ENCODE measurements at places on chromosomes 2 and 18.

GRCh38 chr2:240377366-240377765, 58.1 kb upstream of the GPC1 start:
- no peak for DNase-seq

GRCh38 chr18:11175266-11175979, 26.1 kb upstream of the PIEZO2 start:
- no peak for DNase-seq

DNA sequence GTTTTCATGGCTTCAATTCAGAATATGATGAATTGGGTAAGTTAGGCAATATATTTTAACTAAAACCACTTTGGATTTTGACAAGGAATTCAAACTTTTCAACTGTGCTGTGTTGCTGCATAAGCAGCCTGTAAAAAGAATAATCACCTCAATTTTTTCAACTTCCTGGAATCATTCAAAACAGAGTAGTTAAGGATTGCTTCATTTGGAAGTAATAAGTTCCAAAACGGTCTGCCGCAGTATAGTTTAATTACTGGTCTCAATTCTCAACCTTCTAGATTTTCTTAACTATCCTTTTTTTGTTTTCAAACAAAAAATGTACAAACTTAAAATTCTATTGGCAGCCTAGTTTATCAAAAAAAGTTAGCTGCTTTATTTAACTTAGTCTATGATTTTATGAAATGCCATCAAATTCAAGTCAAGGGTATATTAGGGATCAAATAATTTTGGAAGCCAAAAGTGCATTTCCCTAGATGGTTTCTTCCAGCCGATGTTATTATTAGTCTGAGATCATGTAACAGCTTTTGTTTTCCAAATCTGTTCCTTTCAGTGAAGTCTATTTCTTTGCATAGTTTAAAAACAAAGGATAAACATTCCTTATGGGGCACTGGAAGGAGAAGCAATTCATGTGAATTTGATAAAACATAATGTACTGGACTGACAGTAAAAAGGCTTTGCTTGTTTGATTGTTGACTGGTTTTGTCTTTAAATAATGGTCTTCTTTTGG, 76.1 kb upstream of the ETAA1 start:
- DNase-seq, result no peak

GRCh38 chr2:48693645-48694044, 61.9 kb downstream of the LHCGR start:
- DNase-seq, result no peak

DNA sequence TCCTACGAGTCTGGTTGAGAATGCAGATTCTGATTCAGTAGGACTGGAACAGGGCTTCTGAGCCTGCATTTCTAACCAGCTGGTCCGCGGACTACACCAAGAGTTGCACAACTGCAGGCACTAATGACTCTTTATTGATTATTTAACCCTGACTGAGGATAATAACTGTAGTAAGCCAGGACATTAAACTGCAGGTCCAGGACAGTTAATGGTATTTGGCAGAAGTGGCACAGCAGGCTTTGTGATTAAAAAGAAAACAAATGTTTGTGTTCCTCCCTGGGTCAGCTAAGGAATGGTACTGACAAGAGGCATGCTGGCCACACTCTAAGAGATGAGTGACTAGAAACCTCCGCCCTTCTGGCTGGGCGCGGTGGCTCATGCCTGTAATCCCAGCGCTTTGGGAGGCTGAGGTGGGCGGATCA, 59.4 kb downstream of the ALPK2 start:
- DNase-seq, result no peak

DNA sequence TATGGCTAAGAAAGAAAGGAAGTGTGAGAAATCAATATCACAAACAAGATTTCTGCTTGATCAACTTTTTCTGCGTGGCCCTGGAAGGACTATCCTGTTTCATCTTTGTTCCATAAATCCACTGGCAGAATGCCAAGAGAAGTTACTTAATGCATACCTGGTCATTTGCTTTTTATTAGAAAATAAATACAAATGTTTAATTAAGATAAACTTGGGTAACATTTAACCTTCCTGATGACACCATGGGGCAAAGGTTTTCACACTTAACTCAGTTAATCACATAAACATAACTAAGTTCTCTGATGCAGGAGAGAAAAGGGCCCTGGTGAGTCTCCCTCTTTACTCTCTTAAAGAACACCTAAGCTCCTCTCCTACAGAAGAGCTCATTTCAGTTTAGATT, 203.3 kb downstream of the AFF3 start:
- no peak for DNase-seq

DNA sequence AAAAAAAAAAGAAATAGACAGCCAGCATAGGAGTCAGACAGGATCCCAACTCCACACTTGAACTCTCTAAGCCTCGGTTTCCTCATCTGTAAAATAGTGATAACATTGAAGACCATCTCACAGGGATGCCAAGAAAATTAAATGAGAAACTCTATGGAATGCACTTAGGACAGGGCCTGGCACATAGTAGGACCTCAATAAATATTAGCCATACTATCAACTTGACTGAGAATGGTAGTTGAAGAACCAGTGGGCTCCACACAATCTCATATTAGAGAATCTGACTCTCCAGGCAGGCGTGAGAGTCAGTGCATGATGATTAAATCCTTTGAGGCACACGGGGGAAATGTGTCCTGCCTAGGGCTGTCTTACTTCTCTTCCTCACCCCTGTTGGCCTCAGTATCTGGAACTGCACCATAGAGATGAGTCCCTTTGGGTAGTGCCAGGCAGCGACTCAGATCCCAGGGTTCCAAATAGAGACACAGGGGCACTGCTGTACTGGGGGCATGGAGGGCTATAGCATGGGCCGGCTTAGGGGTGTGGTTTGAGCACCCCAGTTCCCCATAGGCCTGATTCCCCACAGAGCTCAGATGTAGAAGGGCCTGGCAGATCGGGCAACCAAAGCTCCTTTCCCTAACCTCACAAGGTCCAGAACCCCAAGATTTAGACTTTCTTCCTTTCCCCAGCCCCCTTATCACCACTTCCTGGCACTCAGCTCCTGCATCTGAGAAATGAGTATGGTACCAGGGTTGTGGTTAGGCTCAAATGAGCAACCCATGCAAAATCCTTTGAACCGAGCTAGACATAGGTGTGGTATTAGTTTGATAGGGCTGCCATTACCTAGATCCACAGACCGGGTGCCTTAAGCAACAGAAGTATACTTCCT, 51.3 kb upstream of the CAB39 start:
- no peak for DNase-seq

- no peak for DNase-seq
Measured at GRCh38 chr18:44716697-44717163, 36.0 kb downstream of the SETBP1 start.

DNA sequence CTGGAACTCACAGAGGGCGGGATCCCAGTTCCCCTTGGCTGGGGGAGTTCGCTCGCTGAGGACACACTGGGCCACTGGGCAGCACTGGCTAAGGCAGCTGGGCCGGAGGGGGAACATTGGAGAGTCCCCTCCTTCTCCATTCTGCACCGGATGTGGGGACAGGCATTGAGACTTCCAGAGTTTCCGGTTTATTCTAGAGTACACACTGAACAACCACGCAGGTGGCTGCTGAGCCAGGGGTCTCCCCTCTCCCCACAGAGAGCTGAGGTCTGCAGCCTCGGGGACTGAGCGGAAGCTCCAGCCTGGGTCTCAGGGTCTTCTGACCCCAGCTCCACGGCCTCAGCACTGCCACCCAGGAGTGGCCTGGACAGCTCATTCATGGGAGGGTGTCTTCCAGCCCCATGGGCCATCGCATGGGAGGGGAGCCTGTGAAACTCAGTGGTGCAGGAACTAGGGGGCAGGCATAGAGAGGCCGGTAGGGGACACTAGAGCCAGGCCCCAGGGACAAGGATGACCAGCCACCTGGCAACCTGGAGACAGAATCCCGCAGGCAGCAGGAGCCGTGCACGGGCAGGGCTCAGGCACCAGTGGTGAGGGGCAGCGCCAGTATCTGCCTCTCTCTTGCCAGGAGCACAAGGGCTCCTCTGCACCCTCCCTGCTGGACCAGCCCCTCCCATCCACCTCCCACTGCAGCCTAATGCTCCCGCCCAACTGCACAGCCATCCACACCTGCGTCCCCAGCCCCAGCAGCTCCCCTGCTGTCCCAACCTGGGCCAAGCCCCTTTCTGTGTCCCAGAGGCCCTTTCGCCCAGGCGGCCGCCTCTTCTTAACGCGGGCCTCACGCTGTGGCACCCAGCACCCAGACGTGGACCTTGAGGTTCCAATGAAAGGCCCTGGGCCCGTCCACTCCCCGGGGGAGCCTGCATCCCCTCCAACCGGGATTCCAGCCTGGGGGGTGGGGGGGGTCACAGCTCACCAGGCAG, 45.1 kb upstream of the GPC1 start:
- DNase-seq, result no peak

GRCh38 chr2:68918497-68918896, 34.2 kb downstream of the GKN2 start:
- DNase-seq, result no peak

- no peak for DNase-seq
Measured at GRCh38 chr2:55011831-55012671, 38.2 kb downstream of the RTN4 start.

- DNase-seq, result no peak
Measured at GRCh38 chr2:41087946-41088345, 636.1 kb upstream of the SLC8A1 start.

DNA sequence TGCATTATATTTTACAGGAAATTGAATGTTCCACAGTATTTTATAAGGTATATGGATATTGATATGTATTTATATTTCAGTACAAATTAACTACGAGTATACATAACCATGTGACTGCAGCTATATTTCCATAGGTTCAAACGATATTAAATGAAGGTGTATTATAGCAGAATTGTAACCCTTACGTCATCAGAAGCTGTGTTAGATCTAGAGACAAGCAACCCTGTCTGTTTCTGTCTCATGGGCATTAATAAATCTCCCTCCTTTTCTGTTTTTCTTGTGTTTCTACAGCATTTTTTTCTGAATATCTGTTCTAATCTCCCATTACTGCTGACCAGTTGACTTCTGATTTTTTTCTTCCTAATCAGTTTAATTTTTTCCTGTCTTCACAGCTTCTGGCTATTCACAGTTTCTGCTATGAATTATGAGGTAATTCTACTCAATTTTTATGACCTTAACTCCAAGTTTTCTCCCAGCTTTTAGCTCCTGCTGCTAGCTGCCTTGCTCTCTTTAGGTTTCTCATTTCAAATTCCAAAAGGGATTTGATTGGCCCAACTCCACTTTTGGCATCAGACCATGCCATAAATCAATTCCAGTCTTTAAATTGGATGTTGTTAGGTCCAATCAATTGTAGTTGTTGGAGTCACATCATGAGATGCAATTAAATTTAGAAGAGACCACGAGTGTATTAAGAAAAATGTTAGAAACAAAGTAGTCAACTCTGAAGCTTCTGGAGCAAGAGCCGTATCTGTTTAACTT, 277.5 kb upstream of the ZSWIM2 start:
- DNase-seq, result no peak

- DNase-seq, result no peak
Measured at GRCh38 chr2:222862909-222863544, 2.2 kb downstream of the ACSL3 start.

- DNase-seq, result no peak
Measured at GRCh38 chr18:51639541-51639940, 442.1 kb upstream of the MEX3C start.

- no peak for DNase-seq
Measured at GRCh38 chr2:238381341-238382115, 45.2 kb upstream of the ASB1 start.

DNA sequence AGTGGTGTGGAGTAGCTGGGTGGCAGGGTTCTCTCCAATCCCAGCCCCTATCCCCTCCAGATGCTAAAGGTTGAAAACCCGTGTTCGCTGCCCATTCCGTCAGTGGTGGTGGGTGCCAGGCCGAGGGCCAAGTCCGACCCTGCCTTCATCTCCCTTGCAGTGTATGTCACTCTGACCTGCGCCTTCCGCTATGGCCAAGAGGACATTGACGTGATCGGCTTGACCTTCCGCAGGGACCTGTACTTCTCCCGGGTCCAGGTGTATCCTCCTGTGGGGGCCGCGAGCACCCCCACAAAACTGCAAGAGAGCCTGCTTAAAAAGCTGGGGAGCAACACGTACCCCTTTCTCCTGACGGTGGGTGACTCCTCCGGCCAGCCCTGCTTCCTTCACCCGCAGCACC, 12.9 kb downstream of the SAG start:
- DNase-seq, result no peak

GRCh38 chr18:79614211-79614955, 65.2 kb upstream of the CTDP1 start:
- DNase-seq, result no peak

DNA sequence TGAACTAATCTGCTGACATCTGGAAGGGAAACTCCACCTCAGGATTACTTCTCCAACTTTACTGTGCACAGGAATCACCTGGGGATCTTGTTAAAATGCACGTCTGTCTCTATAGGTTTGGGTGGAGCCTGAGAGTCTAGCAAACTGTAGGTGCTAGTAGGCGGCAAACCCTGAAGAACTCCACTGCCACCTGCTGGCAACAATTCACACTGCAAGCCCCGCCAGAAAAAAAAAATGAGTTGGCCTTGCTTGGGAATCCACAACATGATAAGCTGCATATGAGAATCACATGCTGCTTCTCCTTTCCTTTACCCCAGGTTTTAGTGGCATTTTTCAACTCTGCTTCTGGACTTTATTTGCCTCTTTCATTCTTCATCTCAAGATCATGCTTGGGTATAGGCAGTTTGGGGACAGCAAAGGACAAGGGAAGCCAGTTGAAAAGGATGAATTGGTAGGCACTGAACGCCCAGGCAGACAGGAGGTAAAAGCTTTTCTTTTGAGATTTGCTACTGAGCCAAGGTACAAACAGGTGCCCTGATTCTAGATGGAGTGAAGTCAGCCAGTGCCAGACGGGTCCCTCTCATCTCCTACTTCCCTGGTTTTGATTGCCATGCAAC, 88.8 kb downstream of the VIT start:
- DNase-seq, result peak; percentile 31

DNA sequence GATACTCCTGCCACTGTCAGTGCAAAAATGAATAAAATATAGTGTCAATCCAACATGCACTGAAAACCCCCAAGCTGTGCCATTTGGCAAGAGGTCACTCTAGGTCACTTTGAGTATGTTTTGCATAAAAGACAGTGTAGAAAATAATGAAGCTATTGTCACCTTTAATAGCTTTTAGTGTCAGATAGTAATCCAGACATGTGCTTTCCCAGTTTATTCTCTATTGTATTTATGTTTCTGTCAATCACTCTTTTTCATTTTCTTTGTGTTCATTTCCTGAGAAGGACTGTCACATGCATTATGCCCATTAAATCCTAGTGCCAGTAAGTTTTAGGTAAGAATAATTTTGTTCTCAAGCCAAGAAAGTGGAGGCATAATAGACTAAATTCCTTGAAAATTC, 1073.9 kb upstream of the CDH2 start:
- no peak for DNase-seq

DNA sequence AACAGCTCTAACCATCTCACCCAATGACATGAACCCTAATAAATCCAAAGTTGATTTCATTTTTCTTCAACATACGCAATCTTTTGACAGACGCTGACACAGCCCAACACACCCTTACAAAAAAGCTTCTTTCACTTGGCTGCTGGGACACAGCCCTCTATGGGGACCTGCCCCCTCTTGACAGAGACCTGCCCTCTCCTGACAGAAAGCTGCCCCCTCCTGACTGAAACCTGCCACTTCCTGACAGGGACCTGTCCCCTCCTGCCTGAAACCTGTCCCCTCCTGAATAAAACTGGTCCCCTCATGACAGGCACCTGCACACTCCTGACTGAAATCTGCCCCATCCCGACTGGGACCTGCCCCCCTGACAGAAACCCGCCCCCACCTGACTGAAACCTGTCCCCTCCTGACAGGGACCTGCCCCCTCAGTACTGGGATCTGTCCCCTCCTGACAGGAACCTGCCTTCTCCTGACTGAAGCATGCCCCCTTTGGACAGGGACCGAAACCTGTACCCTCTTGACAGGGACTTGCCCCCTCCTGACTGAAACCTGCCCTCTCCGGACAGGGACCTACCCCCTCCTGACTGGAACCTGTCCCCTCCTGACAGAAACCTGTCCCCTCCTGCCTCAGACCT, 87.9 kb downstream of the PXDN start:
- no peak for DNase-seq

Measured in stimulated activated CD8-positive, alpha-beta memory T cell treated with anti-CD3 and anti-CD28 coated beads, Interleukin-7, amount 100 ng/mL, for 1 hour (primary cell).